Progenitor cell of endocrine pancreas (in vitro differentiated cells): ENCODE measurements at places on chromosomes 16 and 17.

- no peak for DNase-seq
These were observed 7.9 kb upstream of the MYO15A start for GRCh38 chr17:18100616-18101015.

- DNase-seq, result peak; percentile 87
These were observed 19.7 kb downstream of the TMEM235 start for GRCh38 chr17:78250891-78251772.

- no peak for DNase-seq
These were observed 8.3 kb downstream of the MT2A start for GRCh38 chr16:56616608-56617211.

DNA sequence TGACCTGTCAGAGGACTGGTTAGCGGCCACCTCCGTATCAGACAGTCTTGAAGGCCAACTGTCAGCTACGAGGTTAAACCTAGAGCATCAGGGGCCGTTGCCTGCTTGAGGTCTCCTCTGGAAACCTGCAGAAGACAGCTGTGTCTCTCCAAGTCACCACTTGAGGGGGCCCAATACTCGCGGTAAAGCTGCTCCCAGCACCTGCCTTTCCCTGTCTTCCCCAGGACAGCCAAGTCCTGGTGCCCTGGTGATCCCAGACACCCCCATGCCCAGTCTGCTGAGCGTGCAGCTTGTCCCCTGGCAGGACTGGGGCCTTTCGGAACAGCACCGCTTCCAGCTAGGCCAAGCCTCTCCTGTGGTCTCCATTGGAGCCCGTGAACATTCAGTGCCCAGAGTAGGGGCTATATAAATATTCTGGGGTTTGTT, 80.1 kb downstream of the DNAH17 start:
- DNase-seq, result peak; percentile 55

DNA sequence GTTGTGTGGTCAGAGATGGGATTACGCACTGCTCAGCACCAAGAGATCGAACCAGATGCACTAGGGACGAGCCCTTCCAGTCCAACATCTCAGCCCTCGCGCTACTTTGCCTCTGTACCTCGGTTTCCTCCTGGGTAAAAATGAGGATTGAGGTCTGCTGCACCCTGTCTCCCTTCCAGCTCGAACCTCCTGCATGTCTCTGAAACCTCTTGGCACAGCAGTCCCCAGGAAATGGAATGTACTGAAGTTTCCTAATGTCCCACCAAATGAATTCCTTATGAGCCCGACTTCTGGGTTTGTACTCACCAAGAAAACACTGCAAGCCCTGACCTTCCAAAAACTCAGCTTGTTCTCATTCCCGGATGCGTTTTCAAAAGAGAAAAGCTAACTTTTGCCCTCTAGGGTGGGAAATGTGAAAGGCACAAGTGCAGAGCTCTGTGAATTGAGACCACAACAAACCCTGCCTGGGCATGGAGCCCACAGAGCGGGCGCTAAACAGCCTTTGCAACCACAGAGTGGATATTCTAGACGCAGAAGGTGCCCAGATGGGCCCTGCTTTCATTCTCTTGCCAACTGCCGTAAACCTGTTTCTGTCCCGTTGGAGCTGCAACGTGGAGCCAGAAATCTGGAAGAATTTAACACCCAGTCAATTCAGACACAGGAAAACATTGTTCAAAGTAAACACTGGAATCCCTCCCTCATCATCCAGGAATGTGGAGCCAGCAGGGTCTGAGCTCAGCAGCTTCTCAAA, 10.3 kb downstream of the CDRT4 start:
- no peak for DNase-seq

DNA sequence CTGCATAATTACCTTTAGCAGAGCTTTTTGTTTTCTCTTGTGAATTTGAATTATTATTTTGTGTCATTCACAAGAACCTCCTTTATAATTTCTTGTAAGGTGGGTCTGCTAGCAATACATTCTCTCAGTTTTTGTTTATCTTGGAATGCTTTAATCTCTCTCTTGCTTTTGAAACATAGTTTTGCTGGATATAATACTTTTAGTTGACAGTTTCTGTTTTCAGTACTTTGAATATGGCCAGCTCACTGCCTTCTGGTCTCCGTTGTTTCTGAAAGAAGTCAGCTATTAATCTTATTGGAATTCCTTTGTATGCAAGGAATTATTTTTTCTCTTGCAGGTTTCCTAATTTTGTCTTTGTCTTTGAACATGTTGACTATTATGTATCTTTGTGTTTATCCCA, 167.0 kb downstream of the MAP2K4 start:
- DNase-seq, result no peak

DNA sequence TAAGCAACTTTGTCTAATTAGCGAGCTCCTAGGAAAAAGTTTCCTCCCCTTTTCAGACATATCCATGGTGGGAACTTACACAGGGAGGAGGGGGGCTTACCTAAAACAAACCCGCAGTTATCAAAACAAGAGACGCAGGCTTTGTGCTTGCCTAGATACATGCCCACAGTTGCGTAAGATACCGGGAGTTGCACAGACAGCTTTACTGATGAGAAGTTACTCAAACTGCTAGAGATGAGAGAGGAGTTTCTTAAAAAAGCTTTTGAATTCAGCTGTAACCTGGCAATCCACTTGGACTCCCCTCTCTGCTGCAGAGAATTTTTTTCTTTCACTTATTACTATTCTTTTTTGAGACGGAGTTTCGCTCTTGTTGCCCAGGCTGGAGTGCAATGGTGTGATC, 6.8 kb upstream of the ZP2 start:
- DNase-seq, result no peak

DNA sequence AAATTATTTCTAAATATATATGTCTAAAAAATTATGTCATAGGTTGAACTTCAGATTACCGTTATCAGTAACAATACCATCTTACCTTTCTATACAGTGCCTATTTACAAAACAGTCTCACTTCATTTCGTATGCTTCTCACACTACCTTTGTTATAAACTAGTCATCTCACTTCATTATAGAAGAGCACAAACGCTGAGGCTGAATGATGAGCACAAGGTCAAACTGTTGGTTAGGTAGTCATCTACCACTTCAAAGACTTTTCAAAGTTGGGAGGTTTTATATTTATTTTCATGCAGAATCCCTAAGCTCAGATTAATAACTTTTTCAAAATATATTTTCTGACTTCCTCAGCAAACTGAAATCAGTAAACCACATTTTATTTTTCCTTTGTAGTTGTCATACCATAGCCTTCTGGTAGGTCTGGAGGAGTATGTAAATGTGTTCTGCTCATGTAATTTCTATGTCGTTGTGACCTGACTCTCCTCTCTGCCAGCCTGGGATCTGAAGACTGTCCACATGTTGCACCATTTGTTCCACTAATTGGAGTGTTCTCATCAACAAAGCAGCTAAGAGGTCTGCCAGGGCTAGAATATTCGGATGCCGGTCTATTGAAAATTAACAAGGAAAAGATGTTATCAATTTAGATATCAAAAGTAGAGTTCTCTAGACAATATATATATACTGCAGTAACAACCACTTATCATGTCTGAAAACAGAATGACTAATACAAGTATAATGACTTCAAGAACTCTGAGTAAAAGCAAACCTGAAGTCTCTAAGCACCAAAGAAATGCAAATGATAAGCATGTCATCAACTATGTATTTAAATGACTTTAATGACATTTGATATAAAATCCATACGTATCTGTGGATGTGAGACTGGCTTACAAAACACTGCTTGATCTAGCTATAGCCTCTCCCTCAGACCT, 73.9 kb downstream of the CEP95 start:
- no peak for DNase-seq

DNA sequence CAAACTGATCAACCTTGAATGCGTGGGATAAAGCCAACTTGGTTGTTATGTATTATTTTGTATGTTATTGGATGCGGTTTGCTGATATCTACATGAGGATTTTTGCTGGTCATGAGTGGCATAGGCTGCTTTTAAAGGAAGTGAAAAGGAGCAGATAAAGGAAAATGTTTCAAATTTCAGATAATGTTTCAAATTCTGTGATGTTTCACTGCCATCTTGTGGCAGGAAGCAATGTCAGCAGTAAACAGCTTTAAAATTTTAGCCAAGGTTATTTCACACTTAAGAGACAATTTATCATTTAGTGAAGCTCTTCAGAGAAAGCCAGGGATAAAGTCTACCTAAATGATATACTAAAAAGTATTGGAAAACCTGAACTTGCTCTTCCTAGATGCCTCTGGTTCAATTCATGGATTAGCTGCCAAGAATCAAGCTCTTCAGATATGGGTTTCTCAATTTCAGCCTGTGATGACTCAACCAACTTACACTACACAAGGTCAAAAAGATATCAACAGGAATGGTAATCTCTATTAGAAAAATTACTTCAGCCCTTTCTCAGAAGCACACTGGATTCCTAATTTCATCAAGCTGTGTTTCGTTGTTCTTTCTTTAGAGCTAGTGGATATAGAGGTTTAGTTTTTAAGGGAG, 136.0 kb upstream of the C17orf78 start:
- no peak for DNase-seq

GRCh38 chr17:77427391-77427991, 286.7 kb downstream of the SEC14L1 start:
- DNase-seq, result no peak

GRCh38 chr17:31595076-31595475, 203.6 kb downstream of the RAB11FIP4 start:
- DNase-seq, result no peak

- DNase-seq, result no peak
These were observed 384.3 kb upstream of the PSMD7 start for GRCh38 chr16:73912281-73912680.

DNA sequence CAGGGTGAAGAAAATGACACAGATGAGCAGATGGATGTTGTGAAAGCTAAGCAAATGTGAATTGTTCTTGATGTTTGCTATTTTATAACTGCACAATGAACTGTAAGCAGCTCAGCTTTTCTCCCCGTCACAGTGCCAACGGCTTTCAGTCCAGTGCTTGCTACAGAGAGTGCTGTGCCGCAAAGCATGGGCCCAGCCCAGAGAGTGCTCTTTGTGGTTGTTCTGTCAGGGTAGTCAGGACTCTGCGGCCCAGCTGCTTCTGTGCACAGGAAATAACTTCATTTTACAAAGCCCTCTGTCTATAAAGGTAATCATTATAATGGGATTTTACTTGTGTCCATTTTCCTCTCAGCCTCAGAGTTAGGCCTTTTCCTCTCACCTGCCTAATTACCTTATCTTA, 39.1 kb downstream of the CDRT15 start:
- no peak for DNase-seq

DNA sequence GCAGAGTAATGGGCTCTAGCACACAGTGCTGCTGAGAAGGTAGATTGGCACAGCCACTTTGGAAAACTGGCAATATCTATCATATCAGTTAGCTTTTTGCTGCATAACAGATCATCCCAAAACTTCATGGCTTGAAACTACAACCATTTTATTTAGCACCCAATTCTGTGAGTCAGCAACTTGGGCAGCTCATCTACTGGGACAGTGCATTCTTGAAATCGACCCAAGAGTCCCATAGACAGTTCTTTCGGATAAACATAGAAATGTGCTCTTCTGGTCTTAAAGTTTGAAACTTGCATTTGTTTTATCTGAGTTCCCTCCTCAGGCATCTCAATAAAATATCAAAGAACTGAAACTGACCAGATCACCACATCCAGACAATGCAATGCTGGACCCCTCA, 76.7 kb downstream of the CEP112 start:
- DNase-seq, result no peak

- DNase-seq, result no peak
These were observed 27.8 kb downstream of the GRIN2A start for GRCh38 chr16:10154389-10154788.

GRCh38 chr17:57033296-57033695, 51.8 kb upstream of the AKAP1 start:
- no peak for DNase-seq

GRCh38 chr17:36525113-36525512, 9.6 kb downstream of the MYO19 start:
- no peak for DNase-seq

DNA sequence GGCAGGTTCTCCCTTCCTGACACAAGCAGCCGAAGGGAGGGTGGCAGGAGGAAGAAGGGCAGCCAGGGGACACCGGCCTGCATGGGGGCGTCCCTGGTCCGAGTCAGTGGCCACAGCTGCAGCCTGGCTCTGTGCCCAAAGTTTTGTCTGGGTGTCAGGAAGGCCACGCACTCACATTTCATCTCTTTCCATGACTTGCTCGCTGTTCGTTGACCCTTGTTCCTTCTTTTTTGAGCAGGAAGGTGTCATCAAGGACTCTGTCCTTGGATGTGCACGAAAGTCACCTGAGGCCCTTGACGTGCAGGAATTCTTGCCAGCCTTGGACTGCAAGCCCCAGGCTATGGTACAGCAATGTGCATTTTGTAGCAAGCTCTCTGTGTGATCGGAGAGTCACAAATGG, 93.3 kb downstream of the TNFRSF13B start:
- DNase-seq, result no peak

DNA sequence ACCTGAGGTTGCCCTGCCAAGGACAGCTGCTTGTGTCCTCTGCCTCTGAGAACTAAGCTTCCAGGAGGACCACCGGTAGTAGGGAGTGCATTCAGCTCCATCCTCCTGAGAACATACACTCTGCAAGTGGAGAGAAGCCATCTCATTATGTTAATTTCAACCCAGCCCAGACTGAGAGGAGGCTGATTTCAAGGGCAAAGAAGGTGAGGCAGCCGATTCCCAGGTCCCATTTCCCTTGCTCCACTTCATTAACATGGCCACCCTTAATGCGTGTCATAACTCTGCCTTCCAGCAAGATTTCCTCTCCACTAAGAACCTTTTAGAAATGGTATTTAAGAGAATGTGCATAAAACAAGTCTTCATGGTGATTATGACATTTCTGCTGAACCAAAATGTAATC, 72.5 kb downstream of the CDH13 start:
- DNase-seq, result no peak

GRCh38 chr16:69087161-69087581, 18.3 kb upstream of the HAS3 start:
- no peak for DNase-seq

DNA sequence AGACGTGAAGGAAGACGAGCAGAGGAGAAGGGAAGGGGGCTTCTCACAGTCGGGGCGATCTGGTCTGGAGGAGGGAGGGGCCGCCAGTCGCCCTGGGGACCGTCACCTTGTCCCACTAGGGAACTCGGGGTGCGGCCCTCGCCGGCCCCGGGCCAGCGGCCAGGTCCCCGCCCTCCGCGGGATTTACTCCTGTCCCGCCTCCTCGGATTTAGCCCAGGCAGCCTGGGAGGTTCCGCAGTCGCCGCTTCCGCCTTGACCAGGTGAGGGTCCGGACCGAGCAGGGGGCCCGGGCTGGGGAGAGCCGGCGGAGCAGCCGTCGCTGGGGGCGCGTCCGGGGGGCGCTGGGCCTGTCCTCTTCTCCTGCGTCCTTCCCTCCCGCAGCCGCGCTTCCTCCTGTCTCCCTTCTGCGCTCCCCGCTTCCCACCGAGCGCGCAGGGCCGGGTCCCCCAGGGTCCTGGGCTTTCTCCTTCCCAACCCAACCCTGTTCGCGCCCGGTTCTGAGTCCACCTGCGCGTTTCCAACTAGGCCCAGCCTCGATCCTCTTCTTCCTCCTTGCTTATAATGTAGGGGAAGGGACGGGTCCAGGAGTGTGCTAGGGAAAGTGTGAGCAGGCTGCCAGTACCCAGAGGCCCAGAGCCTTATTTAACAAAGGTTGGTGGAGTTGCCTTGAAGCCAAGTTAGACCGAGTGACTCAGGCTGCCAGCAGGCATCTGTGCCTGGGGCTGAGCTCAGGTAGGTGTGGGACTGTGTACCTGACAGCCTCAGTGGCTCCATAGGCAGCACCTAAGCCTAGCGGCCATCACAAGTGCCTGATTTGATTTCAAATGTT, at the start of gene TNK1:
Gene TNK1, plus strand, starts transcription at position 235 of the 829 bp plus-strand sequence. CDS start 1,838 bp downstream, outside the sequence.
- DNase-seq, result peak; percentile 33
